GM23248 (cell line): ENCODE measurements at places on chromosomes 2 and 18. TPM values are rescaled to one million over a fixed set of nuclear protein-coding genes. Genes with fewer than 3 reads are reported as not detected.

Gene ITGA6
- total RNA-seq = 45.4 and 47.7 TPM in 2 replicates

Gene VWA3B
- total RNA-seq = not detected in 2 replicates

Gene VAMP8
- total RNA-seq = 1.7 TPM in 1 of 2 replicates, not detected in the other

Gene C2orf81
- 1.6 and 3.5 TPM in 2 replicates for total RNA-seq

Gene CHRNG
- not detected in 2 replicates for total RNA-seq

Gene ITGB6
- total RNA-seq = not detected in 2 replicates

Gene SETBP1
- total RNA-seq = 4.1 and 5.2 TPM in 2 replicates

Gene C2orf78
- not detected in 2 replicates for total RNA-seq

Gene IL36RN
- not detected in 2 replicates for total RNA-seq

Gene ROCK2
- 38.3 and 40.0 TPM in 2 replicates for total RNA-seq

Gene VIT
- 0.22 TPM in 1 of 2 replicates, not detected in the other for total RNA-seq

Gene KIF5C
- 0.11 and 0.13 TPM in 2 replicates for total RNA-seq

Gene TCF7L1
- 0.38 and 0.65 TPM in 2 replicates for total RNA-seq

Gene INPP4A
- total RNA-seq = 16.0 and 22.8 TPM in 2 replicates

Gene GPR45
- total RNA-seq = not detected in 2 replicates

Gene TUBA4B
- not detected in 2 replicates for total RNA-seq

Gene FRZB
- total RNA-seq = 0.32 TPM in 1 of 2 replicates, not detected in the other

Gene LIMS3
- 2.4 and 3.9 TPM in 2 replicates for total RNA-seq

Gene OR6B2
- not detected in 2 replicates for total RNA-seq

Gene PFN4
- total RNA-seq = not detected in 2 replicates

Gene AMMECR1L
- 19.0 and 20.9 TPM in 2 replicates for total RNA-seq

Gene GAREM1
- total RNA-seq = 0.51 and 1.2 TPM in 2 replicates

Gene CYS1
- total RNA-seq = 6.1 and 7.1 TPM in 2 replicates

Gene ROCK1
- total RNA-seq = 33.6 and 34.4 TPM in 2 replicates

Gene CERKL
- total RNA-seq = not detected in 2 replicates

Gene DCC
- total RNA-seq = not detected in 2 replicates

Gene KRTCAP3
- total RNA-seq = not detected in 2 replicates

Gene UGT1A9
- total RNA-seq = not detected in 2 replicates

Gene STEAP3
- total RNA-seq = 29.5 and 30.5 TPM in 2 replicates

Gene LRRC30
- not detected in 2 replicates for total RNA-seq

Gene CROCC2
- total RNA-seq = under 0.01 and 2.4 TPM in 2 replicates

Gene TSGA10
- 1.4 and 3.0 TPM in 2 replicates for total RNA-seq

Gene MAT2A
- total RNA-seq = 104 and 125 TPM in 2 replicates

Gene HJURP
- total RNA-seq = 10.9 and 13.2 TPM in 2 replicates

Gene ST8SIA3
- total RNA-seq = not detected in 2 replicates

Gene MREG
- 0.89 and 3.1 TPM in 2 replicates for total RNA-seq

Gene LOXL3
- 52.4 and 56.9 TPM in 2 replicates for total RNA-seq

Gene CHPF
- total RNA-seq = 526 and 533 TPM in 2 replicates

Gene GLI2
- total RNA-seq = 5.1 and 8.3 TPM in 2 replicates

Gene ODC1
- total RNA-seq = 106 and 114 TPM in 2 replicates

Gene GREB1
- total RNA-seq = not detected in 2 replicates

Gene TBR1
- 0.97 TPM in 1 of 2 replicates, not detected in the other for total RNA-seq

Gene ASB1
- 35.5 and 38.4 TPM in 2 replicates for total RNA-seq

Gene GALNT13
- total RNA-seq = 0.11 TPM in 1 of 2 replicates, not detected in the other

Gene PNKD
- total RNA-seq = 22.8 and 28.6 TPM in 2 replicates

Gene CIB4
- total RNA-seq = not detected in 2 replicates

Gene UGT1A3
- total RNA-seq = not detected in 2 replicates

Gene ITGB1BP1
- total RNA-seq = 39.0 and 52.2 TPM in 2 replicates

Gene UBE2F
- total RNA-seq = 61.5 and 88.7 TPM in 2 replicates

Gene SLC8A1
- total RNA-seq = 82.1 and 83.4 TPM in 2 replicates
